ENCODE measurements at places on chromosomes 13 and 19. TPM values are rescaled to one million over a fixed set of nuclear protein-coding genes. Genes with fewer than 3 reads are reported as not detected.
A peak's percentile ranks its signal among the peaks of the same experiment; 100 is the strongest.

DNA sequence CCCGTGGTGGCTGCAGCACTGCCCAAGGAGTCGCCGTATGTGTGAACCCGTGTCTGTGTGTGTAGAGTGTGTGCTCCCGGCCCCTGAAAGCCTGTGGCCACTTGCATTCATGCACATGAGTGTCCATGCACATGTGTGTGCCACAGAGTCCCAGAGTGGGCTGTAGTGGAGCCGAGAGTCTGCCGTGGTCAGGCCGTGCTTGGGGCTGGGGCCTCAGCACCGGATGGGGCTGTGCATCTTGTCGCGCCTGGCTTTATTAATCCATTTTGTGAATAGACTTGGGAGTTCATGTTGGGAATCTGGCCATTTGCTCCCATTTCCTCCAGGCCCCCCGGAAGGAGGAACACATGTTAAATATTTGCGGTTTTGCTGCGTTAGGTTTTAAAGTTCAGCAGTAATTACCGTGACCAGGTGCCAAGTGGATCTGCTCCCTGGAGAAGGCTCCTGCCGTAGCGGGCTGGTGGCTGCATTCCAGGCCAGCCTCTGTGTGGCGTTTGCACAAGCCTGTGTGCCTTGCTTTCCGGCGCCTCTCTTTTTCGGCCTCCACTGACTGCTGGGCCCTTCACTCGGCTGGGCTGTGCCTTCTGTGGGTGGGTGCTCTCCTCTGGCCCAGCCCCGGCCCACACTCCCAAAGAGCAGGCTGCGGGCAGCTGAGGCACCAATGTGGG lies 69.2 kb upstream of the KCTD15 start:
- DNase-seq, result peak; percentile 11

DNA sequence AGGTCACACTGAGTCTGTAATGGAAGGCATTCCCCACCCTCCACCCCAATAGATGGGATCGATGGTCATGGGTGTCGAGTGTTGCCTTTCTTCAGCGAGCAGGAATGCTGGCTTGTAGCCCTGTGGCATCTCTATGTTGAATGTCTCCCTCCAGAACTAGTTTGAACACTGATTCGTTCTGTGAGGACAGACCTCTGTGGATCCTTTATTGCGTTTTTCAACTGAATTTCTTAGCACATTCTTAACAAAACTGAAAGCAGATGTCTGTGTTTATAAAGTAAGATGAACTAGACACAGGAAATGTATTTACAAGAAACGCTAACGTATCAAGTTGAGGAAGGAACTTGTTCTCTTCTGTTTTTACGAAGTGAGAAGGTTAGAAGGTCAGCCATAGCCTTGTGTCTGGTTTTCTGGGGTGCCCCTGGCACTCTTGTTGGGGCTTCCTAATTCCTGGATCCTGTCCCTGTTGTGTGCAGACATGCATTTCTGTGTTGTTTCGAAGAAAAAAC lies 36.8 kb upstream of the TM9SF2 start:
- DNase-seq, result no peak

DNA sequence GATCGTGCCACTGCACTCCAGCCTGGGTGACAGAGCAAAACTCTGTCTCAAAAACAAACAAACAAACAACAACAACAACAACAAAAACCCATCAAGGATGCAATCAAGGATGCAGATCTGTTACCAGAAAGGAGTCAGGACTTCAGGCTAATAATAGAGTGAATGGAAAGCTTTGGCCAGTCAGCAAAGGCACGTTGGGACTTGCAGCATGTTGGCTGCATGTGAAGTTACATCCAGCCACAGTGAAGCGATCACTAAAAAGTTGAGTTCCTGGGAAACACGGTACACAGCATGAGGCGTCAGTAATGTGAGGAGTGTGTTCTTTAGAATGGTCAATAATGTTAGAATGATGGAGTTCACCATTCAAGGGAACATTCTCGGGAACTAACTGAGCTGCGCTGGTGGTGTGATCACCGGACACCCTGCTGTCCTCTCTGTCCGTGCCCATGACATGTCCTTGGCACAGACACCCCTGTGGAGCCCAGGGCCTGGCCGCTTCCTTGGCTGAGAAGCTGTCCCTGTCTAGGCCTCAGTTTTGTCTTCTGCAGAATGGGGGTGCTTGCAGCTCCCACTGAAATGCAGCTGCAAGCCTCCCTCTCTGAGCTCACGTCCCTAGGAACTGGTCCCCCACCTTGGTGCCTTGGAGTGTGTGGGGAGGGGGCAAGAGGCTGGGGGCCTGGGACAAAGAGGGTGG lies 2.3 kb upstream of the LGALS7B start:
- no peak for DNase-seq

DNA sequence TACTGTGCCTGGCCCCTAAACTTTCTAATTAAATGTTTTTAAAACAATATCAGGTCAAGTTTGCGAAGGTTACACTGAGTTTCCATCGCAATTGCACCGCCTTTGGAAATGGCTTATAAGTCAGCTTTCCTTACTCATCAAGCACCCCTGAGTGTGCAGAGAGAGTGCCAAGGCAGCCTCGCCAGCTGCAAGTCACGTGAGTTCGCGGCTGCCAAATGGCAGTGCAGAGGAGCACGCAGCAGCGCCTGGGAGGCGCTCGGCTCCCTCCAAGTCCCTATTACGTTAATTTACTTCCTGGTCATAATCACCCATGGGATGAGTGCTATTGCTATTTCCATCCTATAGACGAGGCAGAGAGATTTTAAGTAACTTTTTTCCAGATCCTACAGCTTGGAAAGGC lies 319.6 kb downstream of the TEX29 start:
- no peak for DNase-seq

Gene SELENOV
- not detected for polyA plus RNA-seq

Gene KL
- 47.4 TPM for polyA plus RNA-seq

Data from kidney (tissue), 22 donors.